A549 treated with AZD2906 at 1 μM for 4 hours (cell line): ENCODE measurements at places on chromosomes 5 and 9. TPM values are rescaled to one million over a fixed set of nuclear protein-coding genes. Genes with fewer than 3 reads are reported as not detected.

Gene CYLC2
- not detected in 5 replicates for total RNA-seq

Gene C5orf52
- not detected in 5 replicates for total RNA-seq

Gene PRRX2
- 5.3 to 12.3 TPM (median 10.4 TPM) in 5 replicates for total RNA-seq

Gene LHX6
- 3.1 to 3.8 TPM (median 3.3 TPM) in 5 replicates for total RNA-seq

Gene PTGES2
- 78.5 to 99.8 TPM (median 99.1 TPM) in 5 replicates for total RNA-seq

Gene SV2C
- not detected in 5 replicates for total RNA-seq

Gene PGM5
- not detected in 5 replicates for total RNA-seq

Gene SLC31A1
- 16.9 to 21.8 TPM (median 17.7 TPM) in 5 replicates for total RNA-seq

Gene GCNT4
- total RNA-seq, result 0.22 to 0.31 TPM (median 0.29 TPM) in 5 replicates

Gene TTC23L
- 0.11 to 0.45 TPM (median 0.17 TPM) in 4 of 5 replicates, not detected in the other for total RNA-seq

Gene PITX1
- total RNA-seq, result 23.2 to 32.2 TPM (median 31.1 TPM) in 5 replicates

Gene TPM2
- total RNA-seq, result 647 to 712 TPM (median 698 TPM) in 5 replicates

Gene ADGRV1
- total RNA-seq, result 0.50 to 0.89 TPM (median 0.61 TPM) in 5 replicates

Gene FYB1
- 11.5 to 16.1 TPM (median 13.4 TPM) in 5 replicates for total RNA-seq

Gene CXCL14
- 0.09 to 0.38 TPM (median 0.27 TPM) in 5 replicates for total RNA-seq

Gene EQTN
- 0.16 to 0.20 TPM in 2 of 5 replicates, not detected in the others for total RNA-seq

Gene PAX5
- total RNA-seq, result 0.01 to 0.09 TPM (median 0.03 TPM) in 5 replicates

Gene IFNA14
- not detected in 5 replicates for total RNA-seq

Gene PCDHB13
- 0.03 to 0.08 TPM (median 0.06 TPM) in 5 replicates for total RNA-seq

Gene ADAMTS13
- 0.31 to 0.63 TPM (median 0.60 TPM) in 5 replicates for total RNA-seq

Gene PAPPA
- 23.2 to 30.4 TPM (median 29.1 TPM) in 5 replicates for total RNA-seq

Gene ATP10B
- total RNA-seq, result not detected in 5 replicates

Gene CDH6
- 0.07 to 0.11 TPM (median 0.07 TPM) in 4 of 5 replicates, not detected in the other for total RNA-seq

Gene CCDC180
- 0.26 to 0.58 TPM (median 0.35 TPM) in 5 replicates for total RNA-seq

Gene HRH2
- total RNA-seq, result 0.34 to 0.55 TPM (median 0.50 TPM) in 5 replicates

Gene ITGA1
- total RNA-seq, result 0.69 to 2.0 TPM (median 1.00 TPM) in 5 replicates

Gene C9orf43
- 0.30 to 0.73 TPM (median 0.54 TPM) in 5 replicates for total RNA-seq

Gene TERT
- total RNA-seq, result 2.3 to 3.1 TPM (median 2.8 TPM) in 5 replicates

Gene IGIP
- total RNA-seq, result 0.72 to 1.0 TPM (median 0.89 TPM) in 5 replicates
